ENCODE measurements at places on chromosomes 1 and 21.
A peak's percentile ranks its signal among the peaks of the same experiment; 100 is the strongest.

DNA sequence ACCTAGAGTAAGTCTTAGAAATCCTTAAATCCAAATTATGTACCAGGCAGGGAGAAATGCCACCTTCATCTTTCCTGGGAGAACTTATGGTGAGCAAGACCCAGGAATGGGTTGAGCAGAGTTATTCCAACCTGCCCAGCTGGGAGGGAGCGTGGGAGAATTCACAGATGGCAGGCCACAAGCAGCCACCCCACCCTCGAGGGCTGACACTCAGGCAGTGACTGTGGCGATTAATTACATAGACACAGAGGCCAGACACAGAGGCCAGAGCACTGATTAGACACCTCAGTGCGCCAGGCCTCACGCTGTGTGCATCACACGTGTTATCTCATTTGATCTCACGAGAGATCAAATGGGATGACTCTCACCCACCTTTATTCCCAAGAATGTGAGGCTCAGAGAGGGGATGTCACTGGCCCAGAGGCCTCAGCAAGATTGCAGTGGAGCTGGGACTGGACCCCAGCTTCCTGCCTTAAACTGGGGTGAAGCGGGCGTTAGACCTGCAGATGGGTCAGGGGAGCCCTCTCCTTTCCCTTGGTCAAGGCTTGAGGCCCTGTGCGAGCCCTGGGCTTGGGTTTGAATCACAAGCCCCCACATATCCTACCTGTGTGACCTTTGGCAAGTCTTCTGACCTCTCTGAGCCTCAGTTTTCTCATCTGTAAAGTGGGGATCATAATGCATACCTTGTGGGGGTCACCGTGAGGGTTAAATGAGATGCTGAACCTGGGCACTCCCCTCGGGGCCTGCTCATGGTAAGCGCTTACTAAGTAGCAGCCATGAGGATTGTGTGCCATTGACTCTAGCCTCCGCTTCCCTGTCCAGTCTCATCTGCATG lies 28.8 kb upstream of the PADI4 start:
- DNase-seq = no peak

DNA sequence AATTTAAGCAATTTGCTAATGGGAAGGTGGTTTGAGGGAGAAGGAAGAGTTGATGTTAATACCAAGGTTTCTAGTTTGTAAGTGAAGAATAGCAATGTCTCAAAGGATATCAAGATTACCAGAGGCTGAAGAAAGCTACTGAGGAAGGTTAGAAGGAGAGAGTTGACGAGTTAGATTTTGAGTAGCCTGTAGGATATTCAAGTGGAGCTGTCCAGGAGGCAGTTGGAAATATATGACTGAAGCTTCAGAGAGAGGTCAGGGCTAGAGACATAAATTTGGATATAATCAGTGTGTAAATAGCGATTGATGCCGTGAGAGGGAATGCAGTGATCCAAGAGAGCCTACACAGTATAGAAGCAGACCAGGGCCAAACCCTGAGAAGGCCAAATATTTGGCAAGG lies 48.4 kb downstream of the PBX1 start:
- no peak for DNase-seq

GRCh38 chr1:201556841-201557571 lies 18.1 kb downstream of the NAV1 start:
- DNase-seq = no peak

GRCh38 chr1:44678626-44679025 lies 4.1 kb downstream of the ARMH1 start:
- no peak for DNase-seq

- no peak for DNase-seq
Observed at GRCh38 chr1:159076438-159077119, at the start of gene AIM2. TSS of gene AIM2 (minus strand) at chr1:159076766. CDS start at chr1:159073499, 3,267 bp downstream.

- no peak for DNase-seq
Observed at GRCh38 chr1:218353656-218354055, 8.5 kb downstream of the TGFB2 start.

- no peak for DNase-seq
Observed at GRCh38 chr1:12475530-12475934, 142.5 kb downstream of the DHRS3 start.

DNA sequence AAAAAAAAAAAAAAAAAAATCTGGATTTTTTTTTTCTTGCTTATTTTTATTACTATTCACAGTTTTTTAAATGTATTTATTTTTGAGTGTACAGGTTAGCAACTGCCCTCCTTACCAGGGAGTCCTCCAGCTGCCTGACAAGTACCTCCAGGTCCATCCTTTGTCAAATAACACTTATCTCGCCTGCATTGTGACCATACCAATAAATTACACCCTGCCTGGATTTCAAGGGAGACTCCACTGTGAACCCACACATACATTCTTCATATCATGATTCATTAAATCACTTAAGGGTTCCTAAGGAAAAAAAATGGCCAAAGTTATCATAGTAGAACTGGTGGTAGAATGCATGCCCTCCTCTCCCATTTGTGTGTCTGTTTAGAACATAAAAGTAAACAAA lies 38.4 kb downstream of the EEIG2 start:
- no peak for DNase-seq

DNA sequence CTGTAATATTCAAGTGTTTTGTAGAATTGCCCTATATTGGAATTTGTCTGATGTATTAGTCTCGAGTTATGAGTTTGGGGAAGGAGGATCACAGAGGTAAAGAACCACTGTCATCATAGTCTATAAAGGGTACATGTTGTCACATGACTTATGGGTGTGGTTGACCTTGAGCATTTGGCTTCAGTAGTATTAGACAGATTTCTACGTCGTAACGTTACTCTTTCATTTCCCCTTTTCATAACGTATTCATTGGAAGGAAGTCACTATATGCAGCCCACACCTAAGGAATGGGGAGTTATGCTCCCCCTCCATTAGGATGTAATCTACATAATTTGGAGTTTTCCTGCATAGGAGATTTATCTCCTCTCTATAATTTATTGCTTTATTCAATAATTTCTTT lies 110.1 kb upstream of the VAV3 start:
- no peak for DNase-seq

GRCh38 chr1:204791453-204792353 lies 79.0 kb upstream of the NFASC start:
- peak; percentile 89 for DNase-seq

DNA sequence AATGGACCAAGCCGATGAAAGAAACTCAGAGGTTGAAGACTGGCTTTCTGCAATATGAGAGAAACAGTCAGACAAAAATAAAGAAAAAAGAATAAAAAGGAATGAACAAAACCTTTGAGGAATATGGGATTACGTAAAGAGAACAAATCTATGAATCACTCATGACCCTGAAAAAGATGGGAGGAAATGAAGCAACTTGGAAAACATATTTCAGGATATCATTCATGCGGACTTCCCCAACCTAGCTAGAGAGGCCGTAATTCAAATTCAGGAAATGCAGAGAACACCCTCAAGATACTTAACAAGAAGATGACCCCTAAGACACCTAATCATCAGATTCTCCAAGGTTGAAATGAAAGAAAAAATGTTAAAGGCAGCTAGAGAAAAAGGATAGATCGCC lies 705.3 kb upstream of the CHRM3 start:
- DNase-seq = no peak

Measured in NCI-H1436 (cell line).